ENCODE measurements at places on chromosomes 2 and 18. TPM values are rescaled to one million over a fixed set of nuclear protein-coding genes. Genes with fewer than 3 reads are reported as not detected.

Gene LIMS4
- 0.43 TPM for total RNA-seq

GRCh38 chr2:145460112-145460511, 940.2 kb upstream of the ZEB2 start:
- no peak for ATAC-seq

Gene RESP18
- total RNA-seq = not detected

Gene HJURP
- 90.4 TPM for total RNA-seq

Gene ZNF385B
- total RNA-seq = not detected

DNA sequence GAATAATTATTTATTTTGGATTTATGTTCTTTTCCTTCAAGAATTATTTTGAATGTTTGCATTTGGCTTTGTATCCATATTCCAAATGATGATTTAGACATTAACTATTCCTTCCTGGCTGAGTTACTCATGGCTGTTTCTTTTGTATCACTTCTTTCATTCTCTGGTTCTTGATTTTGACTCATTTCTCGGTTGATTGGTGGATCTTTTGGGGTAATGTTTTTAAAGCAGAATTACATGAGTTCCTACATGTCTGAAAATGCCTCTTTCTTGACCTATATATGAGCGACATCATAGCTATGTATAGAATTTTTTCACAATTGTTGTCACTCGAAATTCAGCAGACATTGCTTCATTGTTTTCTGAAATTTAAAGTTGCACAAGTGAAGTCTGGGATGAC, 39.5 kb downstream of the CYP26B1 start:
- no peak for ATAC-seq

DNA sequence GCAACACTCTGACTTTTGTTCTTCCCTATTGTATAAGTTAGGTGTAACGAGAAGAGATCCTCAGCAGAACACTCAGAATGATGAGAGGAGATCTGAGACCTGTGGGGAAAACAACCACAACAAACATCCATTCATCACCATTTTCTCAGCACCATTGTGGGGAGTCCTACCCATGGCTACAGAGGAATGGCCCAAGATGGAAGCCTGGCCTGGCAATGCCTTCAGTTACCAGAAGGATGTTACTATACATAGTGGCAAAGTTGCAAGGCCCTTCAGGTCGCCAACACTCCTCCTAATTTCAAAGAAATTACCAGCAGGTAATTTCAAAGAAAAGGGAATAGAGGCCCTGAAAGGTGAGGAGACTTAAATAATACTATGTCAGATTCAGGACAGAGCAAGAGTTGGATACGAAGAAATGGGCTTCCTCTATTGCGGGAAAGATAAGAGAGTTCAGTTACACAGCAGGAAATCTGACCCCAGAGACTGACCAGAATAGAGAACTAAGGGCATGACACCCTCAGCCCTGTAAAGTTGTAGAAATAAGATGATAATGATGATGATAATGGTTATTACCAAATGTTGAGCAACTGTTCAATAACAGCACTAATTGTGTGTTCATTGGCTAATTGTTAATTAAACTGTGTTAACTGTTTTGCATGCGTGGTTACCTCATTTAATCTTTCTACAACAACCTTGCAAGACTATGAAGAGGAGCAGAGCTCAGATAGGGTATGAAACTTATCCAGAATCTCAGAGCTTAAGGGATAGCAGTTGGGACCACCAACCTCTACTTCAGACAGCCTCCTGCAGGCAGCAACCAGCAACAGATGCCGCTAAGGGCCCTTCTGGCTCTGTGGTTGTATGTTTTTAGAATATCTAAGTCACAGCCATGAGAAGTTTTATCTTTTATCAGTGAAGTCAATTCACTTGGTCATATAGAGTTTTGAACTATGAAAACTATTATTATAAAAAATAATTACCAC, 37.5 kb downstream of the DHRS9 start:
- ATAC-seq = no peak

Gene COL5A2
- 0.32 TPM for total RNA-seq

GRCh38 chr2:119647440-119648169, 31.4 kb upstream of the TMEM177 start:
- ATAC-seq = no peak

- no peak for ATAC-seq
These were observed 129.7 kb upstream of the TTC39C start for GRCh38 chr18:23884681-23885375.

Gene SERPINB5
- not detected for total RNA-seq

DNA sequence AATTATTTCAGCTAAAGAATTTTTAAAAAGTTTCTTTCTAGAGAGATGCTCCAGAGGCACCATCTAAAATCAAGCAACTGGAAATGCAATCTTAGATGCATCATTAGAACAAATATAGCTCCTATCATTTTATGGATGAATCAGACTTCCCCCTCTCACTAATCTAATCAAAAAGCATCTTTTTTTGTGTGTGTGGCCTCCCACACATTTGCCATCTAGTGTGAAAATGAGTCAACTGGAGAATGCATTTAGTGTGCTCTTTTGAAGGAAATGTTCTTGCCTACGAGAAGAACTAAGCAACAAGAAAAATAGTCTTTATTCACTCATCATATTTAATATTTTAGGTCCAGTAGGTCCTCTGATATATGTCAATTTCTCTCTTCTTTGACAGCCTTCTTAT, 39.5 kb upstream of the FIGN start:
- ATAC-seq = no peak

Gene LRRFIP1
- total RNA-seq = 271 TPM

Gene CFC1
- not detected for total RNA-seq

DNA sequence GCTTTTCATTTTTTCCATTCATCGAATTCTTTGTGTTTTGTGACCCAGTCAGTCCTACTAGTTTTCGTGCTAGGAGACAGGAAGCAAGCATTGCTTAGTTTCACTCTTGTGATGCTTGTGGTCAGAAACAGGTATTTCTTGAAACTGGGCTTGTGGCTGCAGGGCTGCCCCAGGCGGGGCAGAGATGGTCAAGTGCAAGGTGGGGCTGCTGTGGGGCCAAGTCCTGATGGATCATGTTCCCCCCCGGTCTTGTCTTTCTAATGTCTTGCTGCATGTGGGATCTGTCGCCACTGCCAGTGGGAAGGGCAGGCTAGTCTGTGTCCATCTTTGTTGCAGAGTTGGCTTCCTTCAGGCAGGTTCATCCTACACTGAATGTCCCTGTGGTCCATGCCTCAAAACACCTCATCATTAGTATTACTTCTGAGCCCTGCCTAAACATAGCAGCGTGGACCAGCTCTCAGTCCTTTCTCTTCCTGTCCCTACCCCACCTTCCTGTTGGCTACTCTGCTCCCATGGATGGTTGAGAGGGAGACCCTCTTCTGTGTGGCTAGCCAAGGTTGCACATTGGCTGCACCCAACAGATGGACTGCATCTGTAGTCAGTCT, 38.7 kb downstream of the INPP4A start:
- peak; percentile 71 for ATAC-seq

DNA sequence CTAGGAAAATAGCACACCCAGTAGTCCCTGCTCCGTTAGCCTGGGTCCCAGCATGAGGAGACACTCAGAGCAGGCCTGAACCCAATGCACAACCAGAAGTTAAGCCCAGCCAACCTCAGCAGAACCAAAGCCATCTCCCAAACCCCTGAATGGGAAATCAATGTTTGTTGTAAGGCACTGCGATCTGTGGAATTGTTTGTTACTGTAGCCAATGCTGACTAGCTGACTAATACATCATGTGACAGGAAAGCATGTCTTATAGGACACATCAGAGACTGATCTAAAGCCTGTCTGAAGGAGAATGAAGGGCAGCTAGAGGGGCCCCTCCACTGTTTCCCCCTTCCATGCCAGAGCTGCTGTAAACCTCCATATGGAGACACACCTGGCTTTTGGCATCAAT, 96.4 kb downstream of the MARCHF4 start:
- no peak for ATAC-seq

Gene CYP1B1
- total RNA-seq = 25.5 TPM

DNA sequence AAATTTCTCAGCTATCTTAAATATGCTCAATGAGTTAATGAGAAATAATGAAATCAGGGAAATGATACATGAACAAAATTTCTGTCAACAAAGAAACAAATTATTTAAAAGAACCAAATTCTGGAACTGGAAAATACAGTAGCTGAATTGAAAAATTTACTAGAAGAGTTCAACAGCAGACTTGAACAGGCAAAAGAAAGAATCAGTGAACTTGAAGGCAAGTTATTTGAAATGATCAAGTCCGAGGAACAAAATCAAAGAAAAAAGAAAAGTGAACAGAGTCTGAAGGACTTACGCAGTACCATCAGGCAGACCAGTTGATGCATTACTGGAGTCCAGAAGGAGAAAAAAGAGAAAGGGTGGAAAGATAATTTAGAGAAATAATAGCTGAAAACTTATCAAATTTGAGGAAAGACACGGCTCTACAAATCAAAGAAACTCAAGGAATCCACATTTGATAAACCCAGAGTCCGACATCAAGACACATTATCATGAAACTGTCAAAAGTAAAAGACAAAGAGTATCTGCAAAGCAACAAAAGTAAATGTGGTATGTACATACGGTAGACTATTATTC, 83.6 kb downstream of the CCDC138 start:
- ATAC-seq = no peak

DNA sequence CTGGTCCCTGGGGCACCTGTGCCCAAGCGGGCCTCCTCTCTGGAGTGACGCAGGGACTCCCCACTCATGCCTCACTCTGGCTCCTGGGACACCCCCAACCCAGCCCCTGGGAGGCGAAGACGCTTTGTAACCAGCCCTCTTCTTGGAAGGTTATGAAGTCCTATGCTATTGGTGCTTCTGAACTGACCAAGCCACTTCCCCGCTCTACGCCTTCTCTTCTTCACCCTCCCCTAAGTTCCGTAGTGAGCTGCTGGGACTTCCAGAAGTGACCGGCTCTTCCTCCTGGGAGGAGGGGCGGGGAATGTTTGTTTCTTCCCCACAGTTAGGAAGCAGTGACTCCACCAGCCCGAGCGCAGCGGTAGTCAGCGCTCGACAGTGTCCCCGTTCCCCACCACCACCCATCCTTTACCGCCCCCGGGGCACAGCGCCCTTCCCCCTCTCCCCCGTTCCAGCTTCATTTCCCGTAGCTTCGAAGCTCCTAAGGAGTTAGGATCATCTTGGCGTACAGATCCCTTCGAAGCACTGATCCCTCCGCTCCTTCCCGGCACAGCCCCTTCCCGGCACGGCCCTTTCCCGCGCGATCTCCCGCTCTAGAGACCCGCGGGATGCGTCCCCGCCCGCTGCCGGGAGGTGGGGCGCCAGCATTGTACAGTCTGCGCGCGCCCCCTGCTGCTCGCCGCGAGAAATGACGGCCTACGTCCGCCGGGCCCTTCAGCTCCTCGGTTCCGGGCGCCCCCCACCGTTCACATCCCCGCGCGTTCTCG, 25.3 kb upstream of the NOTO start:
- peak; percentile 77 for ATAC-seq

- no peak for ATAC-seq
These were observed 785 bp downstream of the ZNF892 start for GRCh38 chr2:95208106-95208505.

Gene EML6
- total RNA-seq = 1.0 TPM
